ENCODE measurements at places on chromosomes 16 and 17.

GRCh38 chr16:85068746-85069145, 41.2 kb downstream of the KIAA0513 start:
- DNase-seq, result no peak

GRCh38 chr17:7982173-7982572, 20.2 kb upstream of the GUCY2D start:
- no peak for DNase-seq

- no peak for DNase-seq
Measured at GRCh38 chr16:55126456-55126855, 195.8 kb downstream of the IRX5 start.

DNA sequence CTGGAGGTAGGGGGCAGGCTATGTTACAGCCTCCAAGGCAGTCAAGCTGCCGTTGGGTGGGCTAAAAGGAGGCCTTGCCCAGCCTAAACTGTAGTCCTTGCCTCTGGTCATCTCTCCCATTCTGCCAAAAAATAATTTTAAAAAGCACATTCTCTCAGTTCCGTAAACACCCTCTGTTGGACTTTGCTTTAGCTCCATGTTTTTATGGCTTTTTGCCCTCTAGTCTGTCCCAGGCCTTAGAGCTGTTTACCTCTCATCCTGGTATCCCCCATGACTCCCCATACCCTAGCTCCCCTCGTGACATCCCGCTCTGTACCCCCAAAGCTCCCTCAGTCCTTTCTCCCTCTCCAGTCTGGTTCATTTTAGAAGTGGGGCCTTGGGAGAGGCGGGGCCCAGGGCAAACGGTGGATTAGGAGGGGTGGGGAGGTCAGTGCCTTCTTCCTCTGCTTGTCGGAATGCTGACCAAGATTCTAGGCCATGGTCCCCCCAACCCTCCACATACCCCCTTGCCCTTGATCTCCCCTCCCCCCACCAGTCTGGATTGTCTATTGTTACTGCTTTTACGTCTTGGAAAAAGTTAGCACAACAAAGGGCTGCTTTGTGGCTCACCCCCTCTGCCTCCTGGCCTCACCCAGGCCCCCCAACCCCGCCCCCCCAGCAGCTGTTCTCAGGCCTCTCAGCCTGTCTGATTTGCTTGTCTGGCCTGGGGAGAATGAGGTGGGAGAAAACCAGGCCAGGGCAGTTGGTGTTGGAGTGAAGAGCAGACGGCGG, 18.4 kb downstream of the GJD3 start:
- DNase-seq, result no peak

GRCh38 chr16:26532456-26532855, 534.3 kb upstream of the C16orf82 start:
- DNase-seq, result no peak

- no peak for DNase-seq
Measured at GRCh38 chr17:48925991-48926342, 17.8 kb downstream of the UBE2Z start.

Data from stimulated activated CD4-positive, alpha-beta T cell treated with anti-CD3 and anti-CD28 coated beads, Interleukin-1b, Interleukin-23, amount 100 ng/mL, for 1 hour (primary cell).